ENCODE measurements at places on chromosomes 3 and 15. TPM values are rescaled to one million over a fixed set of nuclear protein-coding genes. Genes with fewer than 3 reads are reported as not detected.

Gene RBP2
- total RNA-seq = not detected

Gene ALPK3
- 0.84 TPM for total RNA-seq

Gene CFAP91
- total RNA-seq = 0.50 TPM

Gene SLC28A1
- not detected for total RNA-seq

Gene SSUH2
- total RNA-seq = under 0.01 TPM

Gene EOMES
- not detected for total RNA-seq

Gene GSK3B
- total RNA-seq = 22.6 TPM

Gene SEMA3G
- total RNA-seq = not detected

Gene TRANK1
- total RNA-seq = 3.4 TPM

Gene RPP25
- 5.6 TPM for total RNA-seq

Gene C3orf80
- total RNA-seq = not detected

Gene SLC15A2
- total RNA-seq = 0.17 TPM

Gene SLC27A2
- total RNA-seq = 0.50 TPM

Gene RPL14
- 451 TPM for total RNA-seq

Gene HRG
- not detected for total RNA-seq

Gene STAB1
- total RNA-seq = 0.50 TPM

Gene KCNMB3
- 0.34 TPM for total RNA-seq

Gene DHX36
- 19.0 TPM for total RNA-seq

Gene MCF2L2
- total RNA-seq = 3.2 TPM

Gene GRAMD2A
- 1.5 TPM for total RNA-seq

Gene CPB1
- total RNA-seq = 0.15 TPM

Gene CCR9
- total RNA-seq = not detected

Gene WNT7A
- not detected for total RNA-seq

Gene TMEM44
- total RNA-seq = 11.9 TPM

Gene PSTPIP1
- total RNA-seq = 0.84 TPM

Gene RETNLB
- total RNA-seq = not detected

Gene CD86
- not detected for total RNA-seq

Gene GOLGA8T
- not detected for total RNA-seq

Gene SV2B
- not detected for total RNA-seq

Gene CD200R1
- total RNA-seq = not detected

Gene SMC4
- 103 TPM for total RNA-seq

Gene FGF7
- 9.2 TPM for total RNA-seq

Gene TOMM70
- 45.2 TPM for total RNA-seq

Gene LTK
- total RNA-seq = 0.50 TPM

Gene FBXL22
- total RNA-seq = 0.15 TPM

Gene MESP1
- 0.45 TPM for total RNA-seq

Gene SST
- not detected for total RNA-seq

Gene PLSCR2
- not detected for total RNA-seq

Gene FETUB
- total RNA-seq = not detected

Gene SLC6A20
- not detected for total RNA-seq

Gene GRK7
- total RNA-seq = not detected

Gene GOLGA8M
- not detected for total RNA-seq

Gene CCR3
- not detected for total RNA-seq

Gene CDC25A
- 16.5 TPM for total RNA-seq

Gene PSMD2
- total RNA-seq = 570 TPM

Gene NPAP1
- not detected for total RNA-seq

Gene MASP1
- 1.8 TPM for total RNA-seq

Gene P2RY13
- not detected for total RNA-seq

Gene PPP4R2
- total RNA-seq = 18.7 TPM

Gene KCNAB1
- not detected for total RNA-seq

Gene KLF15
- 3.3 TPM for total RNA-seq

Gene C15orf62
- total RNA-seq = not detected

Gene ADIPOQ
- not detected for total RNA-seq

Gene CFAP92
- not detected for total RNA-seq

Gene PCOLCE2
- total RNA-seq = 1.5 TPM

Gene DAZL
- total RNA-seq = not detected

Gene SH2D7
- not detected for total RNA-seq

Gene SELENOK
- total RNA-seq = 21.2 TPM

Gene ADCY5
- under 0.01 TPM for total RNA-seq

Data from bronchus fibroblast of lung (primary cell).